Fibroblast of the aortic adventitia (primary cell): ENCODE measurements at places on chromosomes 11 and 22. TPM values are rescaled to one million over a fixed set of nuclear protein-coding genes. Genes with fewer than 3 reads are reported as not detected.

DNA sequence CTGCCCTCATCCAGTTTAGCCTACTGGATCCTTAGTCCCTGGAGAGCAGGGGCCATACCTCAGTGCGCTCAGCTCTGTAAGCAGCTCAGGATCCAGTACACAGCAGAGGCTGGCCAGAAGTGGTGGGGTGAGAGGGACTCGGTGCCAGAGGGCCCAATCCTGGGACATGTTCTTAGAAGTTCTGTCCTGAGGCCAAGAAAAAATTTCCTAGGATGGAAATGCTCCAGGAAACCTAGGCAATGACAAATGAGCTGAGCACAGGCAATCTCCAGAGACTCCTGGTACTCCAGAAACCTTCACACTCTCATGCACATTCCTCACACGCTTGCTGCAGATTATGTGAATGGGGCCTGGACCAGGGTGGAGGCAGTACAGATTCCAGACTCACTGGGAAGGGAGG is 89.6 kb downstream of the SERGEF start:
- DNase-seq, result peak; percentile 79

- DNase-seq, result no peak
These were observed 4.1 kb upstream of the USP18 start for GRCh38 chr22:18145676-18146388.

GRCh38 chr11:126284829-126285228 is 1.9 kb downstream of the TIRAP start:
- peak; percentile 94 for DNase-seq

DNA sequence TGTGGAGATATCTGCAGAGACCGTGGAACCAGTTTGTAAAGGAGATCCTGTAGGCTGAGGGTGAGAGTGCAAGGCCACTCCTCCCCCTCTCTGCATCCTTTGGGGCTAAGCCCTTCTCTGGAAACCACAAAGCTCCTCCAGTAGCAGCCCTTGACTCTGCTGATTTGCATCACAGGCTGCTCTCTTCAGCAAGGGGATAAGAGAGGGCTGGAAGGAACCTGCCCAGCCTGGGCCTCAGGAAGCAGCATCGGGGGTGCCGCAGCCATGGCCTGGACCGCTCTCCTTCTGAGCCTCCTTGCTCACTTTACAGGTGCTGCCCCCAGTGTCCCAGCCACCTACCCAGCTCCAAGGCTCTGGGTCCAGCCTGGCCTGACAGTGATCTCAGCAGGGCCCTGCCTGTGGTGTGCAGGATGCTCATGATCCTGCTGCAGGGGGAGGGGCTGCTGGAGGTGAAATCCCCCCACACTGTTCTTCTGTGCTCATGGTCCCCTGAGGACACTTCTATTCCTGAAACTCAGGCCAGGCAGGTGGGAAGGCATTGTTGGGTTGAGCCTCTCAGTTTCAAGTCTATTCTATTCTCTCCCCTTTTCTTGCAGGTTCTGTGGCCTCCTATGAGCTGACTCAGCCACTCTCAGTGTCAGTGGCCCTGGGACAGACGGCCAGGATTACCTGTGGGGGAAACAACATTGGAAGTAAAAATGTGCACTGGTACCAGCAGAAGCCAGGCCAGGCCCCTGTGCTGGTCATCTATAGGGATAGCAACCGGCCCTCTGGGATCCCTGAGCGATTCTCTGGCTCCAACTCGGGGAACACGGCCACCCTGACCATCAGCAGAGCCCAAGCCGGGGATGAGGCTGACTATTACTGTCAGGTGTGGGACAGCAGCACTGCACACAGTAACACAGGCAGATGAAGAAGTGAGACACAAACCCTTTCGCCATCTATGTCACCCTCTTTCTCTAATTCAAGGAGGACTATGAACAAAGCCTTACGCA is 68.5 kb upstream of the IGLL5 start:
- DNase-seq, result no peak

The TSPAN18 gene
- under 0.01 and 0.49 TPM in 2 replicates for total RNA-seq
